ENCODE measurements at places on chromosomes 3 and 15.

- no peak for DNase-seq
Measured at GRCh38 chr3:160314995-160315394, 84.0 kb downstream of the IFT80 start.

- DNase-seq = no peak
Measured at GRCh38 chr3:72887343-72887704, 522 bp upstream of the GXYLT2 start.

DNA sequence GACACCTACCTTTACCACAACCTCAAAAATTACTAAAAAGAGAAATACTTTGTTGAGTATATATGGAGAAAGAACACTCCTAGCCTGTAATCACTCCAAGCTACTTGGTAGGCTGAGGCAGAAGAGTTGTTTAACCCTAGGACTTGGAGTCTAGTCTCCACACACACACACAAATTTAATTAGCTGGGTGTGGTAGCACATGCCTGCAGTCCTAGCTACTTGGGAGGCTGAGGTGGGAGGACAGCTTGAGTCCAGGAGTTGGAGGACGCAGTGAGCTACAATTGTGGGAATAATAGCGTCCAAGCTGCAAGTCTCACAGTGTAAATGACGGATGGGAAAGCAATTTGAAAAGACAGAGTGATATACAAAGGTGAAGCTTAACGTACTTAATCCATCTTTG, 50.5 kb downstream of the LDHAL6B start:
- no peak for DNase-seq

- DNase-seq = no peak
Measured at GRCh38 chr3:16318176-16318575, 53.2 kb downstream of the OXNAD1 start.

- no peak for DNase-seq
Measured at GRCh38 chr3:72155391-72156064, 370.6 kb upstream of the PROK2 start.

- DNase-seq = no peak
Measured at GRCh38 chr3:152225201-152225600, 43.5 kb upstream of the MBNL1 start.

DNA sequence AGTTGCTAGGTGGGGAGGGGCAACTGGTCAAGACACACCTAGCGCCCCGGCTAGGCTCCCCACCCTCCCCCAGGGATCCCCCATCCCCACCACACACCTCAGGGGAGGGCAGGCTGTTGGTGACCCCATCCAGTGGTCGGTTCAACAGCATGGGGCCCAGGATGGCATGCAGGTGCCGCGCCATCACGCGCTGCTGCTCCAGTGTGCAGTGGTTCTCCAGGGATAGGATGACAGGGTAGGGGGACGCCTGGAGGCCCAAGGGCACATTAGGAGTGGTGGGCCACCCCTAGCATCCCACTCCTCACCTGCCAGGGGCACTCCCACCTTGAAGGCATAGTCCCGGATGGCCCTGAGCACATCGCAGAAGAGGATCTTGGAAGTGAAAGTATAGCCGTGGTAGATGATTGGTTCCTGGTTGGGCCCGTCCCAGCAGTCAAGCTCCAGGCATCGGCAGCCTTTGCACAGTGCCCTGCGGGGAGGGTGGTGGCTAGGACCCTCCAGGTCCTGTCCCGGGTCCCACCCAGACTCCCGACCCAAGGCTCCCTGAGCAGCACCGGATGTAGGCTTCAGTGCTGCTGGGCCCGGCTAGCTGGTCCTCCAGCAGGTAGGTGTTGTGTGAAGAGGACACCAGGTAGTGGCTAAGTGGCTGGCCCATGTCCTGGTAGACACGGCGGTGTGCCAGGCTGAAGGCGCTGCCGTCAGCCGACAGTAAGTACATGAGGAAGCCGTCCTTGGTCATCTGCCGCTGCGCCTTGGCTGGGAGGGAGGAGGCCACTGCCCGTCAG, 19.4 kb downstream of the VILL start:
- no peak for DNase-seq

DNA sequence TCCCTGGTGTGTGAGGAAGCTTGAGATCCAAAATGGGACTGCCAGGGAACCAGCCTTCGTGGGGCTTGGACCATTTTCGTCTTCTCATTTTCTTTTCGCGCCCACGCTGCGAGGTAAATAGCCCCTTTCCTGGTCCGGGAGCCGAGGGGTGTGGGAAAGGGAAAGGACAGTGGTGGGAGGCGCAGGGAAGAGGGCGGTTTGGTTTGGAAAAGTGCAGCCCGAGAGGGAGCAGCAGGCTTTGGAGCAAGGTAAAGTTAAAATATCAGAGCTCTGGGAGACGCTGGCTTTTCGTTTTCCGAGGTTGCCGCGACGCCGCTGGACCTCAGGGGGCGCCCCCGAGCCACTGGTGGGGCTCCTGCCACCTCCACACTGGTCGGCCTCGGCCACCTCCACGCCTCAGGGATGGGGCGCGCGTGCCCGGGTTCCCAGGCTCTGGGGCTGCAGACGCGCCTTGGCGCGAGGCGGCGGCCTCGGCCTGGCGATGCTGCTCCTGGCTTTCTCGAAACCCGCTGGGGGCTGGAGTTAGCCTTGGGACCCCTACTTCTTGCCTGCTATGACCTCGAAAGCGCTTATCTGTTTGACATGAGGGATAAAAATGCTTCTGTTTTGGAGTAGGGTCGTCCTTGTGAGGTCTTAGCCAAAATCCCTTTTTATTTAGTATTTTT, 3.2 kb downstream of the PTPRG start:
- no peak for DNase-seq

GRCh38 chr3:195700319-195700718, 20.5 kb upstream of the MUC20 start:
- DNase-seq = no peak

GRCh38 chr3:125357032-125357658, 18.0 kb downstream of the ZNF148 start:
- DNase-seq = peak; percentile 21

DNA sequence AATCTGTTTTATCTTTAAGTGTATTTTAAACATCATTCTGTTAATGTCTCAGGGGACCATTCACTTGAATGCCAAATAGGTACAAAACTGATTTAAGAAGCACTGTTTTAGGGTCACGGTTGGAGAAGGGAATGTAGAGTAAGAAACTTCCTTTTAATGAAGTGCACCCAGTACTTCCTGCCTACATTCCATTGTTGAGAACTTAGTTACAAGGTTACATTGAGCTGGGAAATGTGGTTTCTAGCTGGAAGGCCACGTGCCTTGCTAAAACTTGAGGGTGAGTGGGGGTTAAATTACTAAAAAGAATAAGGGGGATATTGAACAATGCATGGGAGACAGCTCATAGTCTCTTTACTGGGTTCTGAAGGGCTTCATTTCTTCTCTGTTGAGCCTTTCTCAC, 78.3 kb upstream of the TBC1D5 start:
- DNase-seq = no peak

DNA sequence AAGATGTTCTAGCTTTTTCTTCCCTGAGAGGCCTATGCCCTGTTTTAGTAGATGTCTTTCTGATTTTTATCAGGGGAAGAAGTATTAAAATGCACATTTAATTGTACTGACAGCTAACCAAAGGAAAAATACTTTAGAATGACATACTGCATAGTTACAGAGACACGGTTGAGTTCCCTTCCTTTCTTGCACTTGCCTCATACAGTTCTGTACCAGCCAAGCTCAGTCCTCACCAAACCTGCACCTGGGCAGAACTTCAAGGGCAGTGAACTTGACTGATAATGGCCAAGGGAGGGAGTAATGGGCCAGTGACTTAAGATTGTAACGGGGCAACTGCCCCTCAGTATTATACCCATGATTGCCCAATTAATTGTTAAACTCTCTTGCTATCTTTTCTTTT, 34.1 kb upstream of the RASGRP1 start:
- DNase-seq = no peak

DNA sequence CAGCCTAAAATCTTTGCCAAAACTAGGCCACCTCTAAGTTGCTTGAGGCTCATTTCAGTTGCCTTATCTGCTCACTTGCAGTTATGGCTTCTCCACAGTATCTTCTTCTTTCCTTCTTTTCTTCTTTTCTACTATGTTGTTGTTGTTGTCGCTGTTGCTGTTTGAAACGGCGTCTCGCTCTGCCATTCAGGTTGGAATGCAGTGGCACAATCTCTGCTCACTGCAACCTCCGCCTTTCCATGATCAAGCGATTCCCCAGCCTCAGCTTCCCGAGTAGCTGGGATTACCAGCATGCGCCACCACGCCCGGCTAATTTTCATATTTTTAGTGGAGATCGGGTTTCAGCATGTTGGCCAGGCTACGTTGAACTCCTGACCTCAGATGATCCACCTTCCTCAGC, 210.8 kb upstream of the NR2F2 start:
- no peak for DNase-seq

GRCh38 chr3:171266034-171266739, 194.0 kb downstream of the TNIK start:
- no peak for DNase-seq

- no peak for DNase-seq
Measured at GRCh38 chr3:12679468-12679867, 15.6 kb upstream of the RAF1 start.

GRCh38 chr15:87907676-87908446, 348.7 kb downstream of the NTRK3 start:
- no peak for DNase-seq

- DNase-seq = no peak
Measured at GRCh38 chr15:77532846-77533245, 99.9 kb downstream of the LINGO1 start.

DNA sequence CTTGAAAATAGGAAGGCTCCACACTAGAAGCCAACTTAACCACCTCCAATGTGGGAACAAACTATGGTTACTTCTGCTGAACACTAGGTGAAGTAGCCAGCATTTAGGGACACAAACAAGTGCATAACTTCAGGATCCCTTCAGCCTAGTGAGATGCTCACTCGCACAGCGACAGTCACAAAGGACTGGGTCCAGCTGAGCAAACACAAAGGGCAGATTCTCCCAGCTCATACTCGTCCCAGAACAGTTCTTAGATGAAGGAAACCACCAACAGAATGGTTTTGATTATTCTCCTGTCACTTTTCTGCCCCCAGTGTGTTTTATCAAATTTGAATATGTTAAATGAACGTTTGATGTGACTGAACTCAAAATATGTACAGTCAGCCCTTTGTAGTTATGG, 201.6 kb downstream of the KCNAB1 start:
- no peak for DNase-seq

DNA sequence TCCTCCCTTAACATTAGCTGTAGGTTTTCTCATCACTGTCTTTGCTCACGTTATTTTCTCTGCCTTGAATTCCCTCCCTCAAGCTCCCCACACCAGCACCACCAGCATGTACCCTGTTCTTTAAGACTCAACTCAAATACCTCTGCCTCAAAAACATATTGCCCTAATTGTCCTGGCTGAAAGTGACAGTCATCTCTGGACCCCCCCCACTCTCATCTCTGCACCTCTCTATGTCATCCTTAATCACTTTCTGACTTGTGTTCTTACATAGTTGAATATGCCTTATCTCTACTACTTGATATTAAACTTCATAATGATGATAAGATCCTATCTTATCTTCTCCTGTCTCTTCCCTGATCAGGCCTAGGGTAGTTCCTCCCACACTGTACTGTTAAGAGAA, 345.2 kb upstream of the TPRG1 start:
- no peak for DNase-seq

GRCh38 chr3:143851331-143852017, 3.2 kb upstream of the SLC9A9 start:
- DNase-seq = no peak

GRCh38 chr3:125436921-125437320, 61.8 kb upstream of the ZNF148 start:
- DNase-seq = no peak

All from activated T-helper 1 cell treated with anti-CD3 and anti-CD28 coated beads, Interleukin-2, amount 50 U/mL, for 16 hours (primary cell).